ENCODE measurements at places on chromosomes 3 and 15.

DNA sequence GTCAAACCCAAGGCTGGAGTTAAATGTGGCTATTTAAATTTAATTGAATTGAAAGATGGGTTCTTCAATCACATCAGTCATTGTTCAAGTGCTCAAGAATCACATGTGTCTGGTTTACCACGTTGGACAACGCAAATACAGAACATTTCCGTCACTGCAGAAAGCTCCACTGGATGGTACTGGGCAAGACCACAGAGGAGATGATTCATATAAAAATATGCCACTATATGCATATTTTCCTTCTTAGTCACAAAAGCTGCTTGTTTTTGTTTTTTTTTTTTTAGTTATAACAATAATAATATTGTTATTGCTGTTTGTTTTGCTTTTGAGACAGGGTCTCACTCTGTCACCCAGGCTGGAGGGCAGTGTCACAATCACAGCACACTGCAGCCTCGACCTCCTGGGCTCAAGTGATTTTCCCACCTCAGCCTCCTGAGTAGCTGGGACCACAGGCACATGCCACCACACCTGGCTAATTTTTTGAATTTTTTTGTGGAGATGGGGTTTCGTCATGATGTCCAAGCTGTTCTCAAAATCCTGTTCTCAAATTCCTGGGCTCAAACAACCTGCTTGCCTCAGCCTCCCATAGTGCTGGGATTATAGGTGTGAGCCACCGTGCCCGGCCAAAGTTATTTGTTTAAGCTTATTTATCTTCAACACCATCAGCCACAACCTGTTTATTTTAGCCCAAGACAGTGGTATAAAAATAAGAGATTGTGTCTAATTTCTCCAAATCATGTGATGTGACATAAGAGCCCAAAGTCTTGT is 19.4 kb downstream of the RTP3 start:
- no peak for DNase-seq

- no peak for DNase-seq
Observed at GRCh38 chr15:32838820-32839219, 121.0 kb downstream of the GREM1 start.

GRCh38 chr15:95017666-95018328 is 786.4 kb downstream of the MCTP2 start:
- DNase-seq: no peak

GRCh38 chr15:78977091-78977571 is 32.3 kb upstream of the CTSH start:
- DNase-seq: no peak

GRCh38 chr3:30470496-30470895 is 135.9 kb upstream of the TGFBR2 start:
- DNase-seq: no peak

DNA sequence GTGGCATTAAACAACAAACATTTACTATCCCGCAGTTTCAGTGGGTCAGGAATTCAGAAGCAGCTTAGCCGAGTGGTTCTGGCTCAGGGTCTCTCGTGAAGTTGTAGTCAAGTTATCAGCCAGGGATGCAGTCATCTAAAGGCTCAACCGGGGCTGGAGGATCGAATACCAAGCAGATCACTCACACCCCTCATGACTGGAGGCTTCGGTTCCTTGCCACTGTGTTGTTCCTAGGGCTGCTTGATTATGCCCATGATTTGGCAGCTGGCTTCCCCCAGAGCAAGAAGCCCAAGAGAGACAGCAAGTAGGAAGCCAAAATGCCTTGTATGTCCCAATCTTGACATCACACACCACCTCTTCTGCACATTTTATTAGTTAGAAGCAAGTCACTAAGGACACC is 33.9 kb upstream of the CDCP1 start:
- no peak for DNase-seq

DNA sequence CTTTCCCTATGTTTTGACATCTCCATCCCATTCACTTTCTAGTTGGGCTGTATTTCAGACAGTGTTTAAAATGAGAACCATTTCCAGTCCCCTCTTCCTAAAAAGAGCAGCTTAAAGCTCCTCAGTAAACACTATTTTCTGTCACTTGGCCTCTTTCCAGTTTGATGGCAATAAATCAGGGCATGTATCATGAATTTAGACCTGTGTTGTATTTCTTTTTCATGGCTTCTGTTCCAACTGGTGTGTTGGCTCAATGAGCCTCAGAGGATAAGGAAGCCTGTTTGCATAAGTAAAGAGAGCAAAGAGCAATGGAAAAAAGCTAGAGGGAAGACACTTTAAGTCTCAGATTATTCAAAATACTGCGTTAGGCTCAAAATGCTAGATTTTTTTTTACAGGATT is 7.2 kb downstream of the CCDC80 start:
- peak; percentile 21 for DNase-seq

DNA sequence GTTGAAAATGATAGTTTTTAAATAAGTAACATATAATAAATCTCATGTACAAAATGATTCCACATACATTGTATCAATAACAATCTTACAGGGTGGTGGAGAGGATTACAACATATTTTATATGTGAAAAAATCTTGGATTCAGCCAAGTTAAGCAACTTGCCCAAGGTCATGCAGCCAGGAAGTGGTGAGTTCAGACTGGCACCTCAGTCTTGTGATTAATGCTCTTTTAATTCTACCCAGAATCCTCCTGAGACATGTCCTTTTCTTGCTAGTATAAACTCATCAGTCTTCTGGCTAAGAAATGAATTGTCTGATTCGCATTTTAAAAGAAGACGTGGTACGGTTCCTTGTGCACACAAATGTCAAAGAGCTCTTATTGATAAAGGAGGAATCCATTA is 4.5 kb upstream of the MYRIP start:
- no peak for DNase-seq

DNA sequence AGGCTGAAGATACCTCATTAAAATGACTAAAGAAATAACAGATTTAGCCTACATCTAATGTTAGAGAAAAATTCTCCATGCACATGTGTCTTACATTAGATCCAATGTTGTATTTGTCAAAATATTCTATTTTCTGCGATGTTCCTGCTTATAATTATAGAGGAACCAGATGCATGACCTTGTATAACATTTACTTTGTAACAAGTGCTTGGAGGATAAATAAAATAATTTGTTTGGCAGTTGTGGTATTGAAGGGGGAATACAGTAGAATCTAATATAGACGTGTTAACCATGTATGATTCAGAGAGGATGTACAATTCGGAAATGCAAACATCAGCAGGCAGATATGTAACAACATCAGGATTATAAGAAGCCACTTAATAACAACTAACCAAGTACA is 922.2 kb downstream of the TUSC7 start:
- no peak for DNase-seq

GRCh38 chr3:181711325-181712135 is at the start of gene SOX2:
Gene SOX2 (plus strand): TSS chr3:181711925. CDS start chr3:181712361, 436 bp downstream.
- DNase-seq: peak; percentile 51

GRCh38 chr3:52854013-52854412 is 19.2 kb upstream of the MUSTN1 start:
- DNase-seq: no peak

DNA sequence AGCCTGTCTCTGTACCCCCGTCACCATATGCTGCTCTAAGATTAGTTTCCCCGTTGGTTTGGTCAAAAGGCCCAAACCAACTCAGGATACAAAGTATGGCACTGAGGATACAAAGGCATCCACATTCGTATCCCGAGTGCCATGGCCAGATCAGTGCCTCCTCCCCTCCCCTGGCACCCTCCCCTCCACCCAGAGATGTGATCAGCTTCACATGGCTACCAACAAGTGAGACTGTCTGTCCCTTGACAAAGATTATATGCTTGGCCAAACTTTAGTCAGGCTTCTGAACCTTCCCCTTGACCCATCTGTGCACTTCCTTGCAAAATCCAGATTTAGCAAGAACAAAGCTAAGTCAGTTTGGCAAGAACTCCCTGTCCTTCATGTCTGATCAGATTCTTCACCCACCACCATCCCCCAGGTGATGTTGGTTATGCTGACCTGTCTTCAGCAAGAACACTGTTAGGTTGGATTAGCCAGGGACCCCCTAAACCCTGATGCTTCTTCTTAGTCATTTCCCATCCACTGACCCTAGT is 61.7 kb downstream of the KLF15 start:
- DNase-seq: no peak

DNA sequence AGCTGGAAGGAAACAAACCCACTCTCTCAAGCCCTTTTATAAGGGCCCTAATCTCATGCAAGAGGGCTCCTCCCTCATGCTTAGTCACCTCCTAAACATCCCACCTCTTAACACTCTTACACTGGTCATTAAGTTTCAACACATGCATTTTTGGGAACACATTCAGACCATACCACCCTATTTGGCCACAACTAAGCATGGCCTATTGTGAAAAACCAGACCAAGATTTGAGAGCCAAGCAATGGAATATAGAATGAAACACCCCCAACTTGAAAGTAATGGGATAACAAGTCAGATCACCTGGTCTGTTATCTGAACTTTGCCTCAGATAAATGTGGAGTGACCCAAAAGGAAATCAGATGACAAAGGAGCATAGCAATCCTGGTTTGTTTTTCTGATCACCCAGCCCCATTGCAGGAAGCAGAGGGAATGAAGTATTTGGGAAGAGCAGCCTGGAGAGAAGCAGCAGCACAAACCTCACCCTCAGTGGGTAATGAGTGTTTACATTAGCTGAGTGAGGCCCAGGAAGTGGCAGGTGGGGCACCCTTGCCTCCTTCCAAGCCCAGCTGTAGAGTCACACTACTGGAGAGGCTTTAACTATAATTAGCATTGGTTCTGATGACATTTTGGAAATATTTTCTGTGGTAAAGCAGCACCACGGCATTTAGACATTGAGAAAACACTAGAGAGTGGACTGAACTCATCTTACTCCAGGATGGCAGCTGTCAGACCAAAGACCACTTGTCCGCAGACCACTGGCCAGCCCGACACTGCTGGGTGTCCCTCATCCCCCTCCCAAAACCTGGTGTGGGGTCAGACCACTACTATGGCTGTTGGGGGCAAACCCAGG is 48.8 kb upstream of the PRTG start:
- no peak for DNase-seq

DNA sequence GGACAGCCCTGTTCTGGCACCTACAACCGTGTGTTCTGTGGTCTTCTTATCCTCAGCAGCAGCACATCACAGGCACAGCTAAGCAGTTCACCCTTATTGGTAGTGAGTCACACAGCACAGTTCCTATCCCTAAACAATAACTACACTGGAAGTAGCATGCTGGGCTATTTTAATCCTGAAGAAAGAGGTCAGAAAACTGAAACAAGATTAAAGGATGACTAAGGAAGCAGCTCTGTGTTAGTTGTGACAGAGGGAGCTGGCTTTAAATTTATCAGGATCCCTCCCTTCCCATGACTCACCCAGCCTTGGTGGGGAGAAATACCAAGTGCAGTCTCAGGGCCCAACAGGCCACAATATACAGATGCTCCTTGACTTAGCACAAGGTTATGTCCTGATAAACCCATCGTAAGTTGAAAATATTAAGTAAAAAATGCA is 144.3 kb downstream of the ERC2 start:
- DNase-seq: no peak

DNA sequence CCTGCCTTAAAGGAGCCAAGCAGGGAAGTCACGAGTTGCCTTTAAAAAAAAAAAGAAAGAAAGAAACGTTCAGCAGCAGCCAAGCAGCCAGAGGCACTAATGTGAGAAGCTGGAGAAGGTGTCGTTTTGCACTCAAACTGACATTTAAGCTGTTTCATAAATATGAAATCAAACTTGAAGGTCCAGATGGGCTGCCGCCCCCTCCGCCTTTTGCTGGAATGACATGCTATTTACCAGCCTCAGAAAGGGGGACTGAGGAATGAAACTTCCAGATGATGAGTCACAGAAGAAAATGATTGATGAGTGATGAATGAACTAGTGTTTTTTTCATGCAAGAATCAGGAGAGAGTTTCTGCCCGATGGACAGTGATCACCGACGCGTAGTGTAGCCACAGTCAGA is 396.8 kb downstream of the IGSF11 start:
- DNase-seq: no peak

- no peak for DNase-seq
Observed at GRCh38 chr15:50100486-50100885, 18.5 kb downstream of the ATP8B4 start.

DNA sequence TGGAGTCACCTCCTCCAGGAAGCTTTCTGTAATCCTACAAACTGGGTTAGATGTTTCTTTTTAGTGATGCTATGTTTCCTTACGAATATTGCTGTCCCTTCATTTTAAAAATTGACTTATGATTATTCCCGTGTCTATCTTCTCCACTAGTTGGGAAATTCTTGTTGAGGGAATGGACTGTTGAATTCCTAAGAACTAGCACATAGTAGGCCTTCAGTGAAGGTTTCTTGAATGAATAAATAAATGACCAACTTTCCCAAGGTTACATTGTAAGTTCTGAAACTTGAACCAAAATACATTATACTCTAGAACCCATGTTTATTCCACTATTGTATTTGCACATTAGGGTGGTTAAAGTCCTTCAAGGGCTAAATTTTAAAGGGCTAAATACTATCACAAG is 812 bp upstream of the IL20RB start:
- no peak for DNase-seq

DNA sequence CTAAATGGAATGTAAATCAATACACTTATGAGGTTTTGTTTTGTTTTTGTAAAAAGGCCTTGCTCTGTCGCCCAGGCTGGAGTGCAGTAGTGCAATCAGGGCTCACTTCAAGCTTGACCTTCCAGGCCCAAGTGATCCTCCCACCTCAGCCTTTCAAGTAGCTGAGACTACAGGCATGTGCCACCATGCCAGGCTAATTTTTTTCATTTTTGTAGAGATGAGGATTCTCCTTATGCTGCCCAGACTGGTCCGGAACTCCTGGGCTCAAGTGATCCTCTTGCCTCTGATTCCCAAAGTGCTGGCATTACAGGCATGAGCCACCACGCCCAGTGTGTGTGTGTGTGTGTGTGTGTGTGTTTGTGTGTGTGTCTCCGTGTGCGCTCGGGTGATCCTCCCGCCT is 1.3 kb upstream of the TRIP4 start:
- no peak for DNase-seq

DNA sequence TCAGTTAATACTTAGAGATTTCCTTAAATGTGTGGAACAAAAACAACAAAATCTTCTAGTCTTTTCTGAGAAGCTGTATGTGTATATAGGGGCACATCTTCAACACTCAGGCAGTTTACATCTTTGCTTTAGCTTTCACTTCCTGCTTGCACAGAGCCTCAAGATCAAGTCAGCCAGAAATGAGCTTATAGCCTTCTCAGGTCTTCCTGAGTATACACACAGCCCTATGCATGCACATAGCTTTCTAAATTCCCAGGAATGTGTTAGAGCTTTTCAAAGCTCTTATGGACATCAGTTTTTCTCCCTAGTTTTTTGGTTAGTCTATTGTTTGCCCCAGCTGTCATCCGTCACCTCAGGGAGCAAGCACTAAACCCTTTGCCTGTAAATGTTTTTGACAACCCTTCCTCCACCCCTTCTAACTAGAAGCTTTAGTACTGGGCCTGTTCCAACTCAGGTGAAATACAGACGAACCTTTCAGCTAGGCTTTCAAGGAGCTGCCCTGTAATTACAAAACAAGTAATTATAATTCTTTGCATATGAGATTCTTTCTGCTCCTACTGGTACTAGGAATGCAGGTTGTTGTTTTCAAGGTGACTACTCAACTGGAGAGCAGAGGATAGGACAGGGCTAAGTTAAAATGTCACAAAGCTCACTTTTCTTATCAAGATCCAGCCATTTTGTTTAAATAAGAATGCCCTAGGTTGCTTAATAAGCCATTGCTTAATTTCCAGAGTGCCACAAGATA is 22.6 kb upstream of the MTMR10 start:
- DNase-seq: no peak

- DNase-seq: no peak
Observed at GRCh38 chr15:60799885-60800284, 320.9 kb upstream of the ICE2 start.

- DNase-seq: no peak
Observed at GRCh38 chr15:50119063-50120040, at the start of gene ATP8B4. Gene ATP8B4 (minus strand): TSS chr15:50119233. CDS start chr15:50106966, 12,267 bp downstream.

Data from NCI-H187 treated with DMSO at 0.1 percent for 48 hours (cell line).